Jurkat, Clone E6-1 (cell line): ENCODE measurements at places on chromosomes 6 and 20.

- DNase-seq, result no peak
These were observed 7.5 kb upstream of the TMEM242 start for GRCh38 chr6:157330831-157331230.

DNA sequence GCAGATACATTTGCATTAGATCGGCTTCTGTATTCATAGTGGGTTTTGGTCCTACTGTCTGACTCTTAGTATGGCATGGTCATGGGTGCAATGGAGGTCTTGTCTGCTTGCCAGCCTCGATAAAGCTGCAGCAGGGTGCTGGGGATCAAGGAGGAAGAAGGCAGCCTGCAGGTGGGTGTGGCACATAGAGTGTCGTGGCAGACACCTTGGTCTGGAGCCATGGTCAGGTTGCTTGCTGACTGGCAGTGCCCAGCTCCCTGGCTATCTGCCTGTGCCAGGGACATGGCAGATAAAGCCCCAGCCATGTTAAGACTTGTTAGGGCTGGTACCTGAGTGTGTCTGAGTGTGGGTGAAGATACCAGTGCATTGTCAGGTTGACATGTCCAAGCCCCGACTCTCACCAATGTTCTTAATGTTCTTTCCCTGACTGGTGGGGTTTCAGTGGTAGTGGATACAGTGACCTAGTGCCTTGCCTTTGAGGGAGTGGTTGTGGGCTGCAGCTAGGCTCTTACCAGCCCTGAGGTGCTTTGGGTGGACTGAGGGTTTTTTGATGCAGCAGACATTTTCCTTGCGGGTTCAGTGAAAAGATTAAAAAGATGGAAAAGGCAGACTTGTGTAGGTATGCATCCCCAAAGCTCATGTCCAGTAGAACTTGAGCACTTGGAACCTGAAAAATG is 1.8 kb downstream of the FAM83D start:
- no peak for DNase-seq

DNA sequence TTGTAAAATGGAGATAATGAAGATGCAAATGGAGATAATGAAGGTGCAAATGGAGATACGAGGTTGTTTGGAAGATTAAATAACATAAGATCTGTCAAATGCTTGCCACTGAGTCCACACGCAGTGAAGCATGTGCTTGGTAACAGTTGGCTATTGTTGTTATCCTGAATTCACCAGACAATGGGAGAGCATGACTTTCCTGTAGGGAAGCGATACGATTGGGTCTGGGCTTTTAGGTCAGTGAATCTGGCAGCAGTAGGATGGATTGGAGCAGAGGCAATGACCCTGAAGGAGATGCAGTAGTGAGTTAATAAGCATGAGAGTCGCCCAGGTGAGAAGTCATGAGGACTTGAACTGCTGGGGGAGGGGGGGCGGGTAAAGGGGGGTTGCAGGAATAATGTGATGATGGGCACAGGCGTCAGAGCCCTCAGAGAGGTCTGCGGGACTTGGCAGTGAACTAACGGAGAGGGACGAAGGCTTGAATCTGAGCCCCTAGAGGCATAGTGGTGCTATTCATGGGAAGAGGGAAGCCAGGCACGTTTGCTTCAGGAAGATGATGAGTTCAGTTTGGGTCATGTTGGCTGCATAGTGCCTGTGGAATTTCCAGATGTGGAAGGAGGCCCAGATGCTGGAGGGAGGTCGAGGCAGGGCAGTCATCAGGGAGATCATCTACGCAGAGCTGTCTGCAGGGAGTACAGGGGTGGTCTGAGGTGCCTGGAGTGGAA is 55.4 kb downstream of the ZDHHC14 start:
- DNase-seq, result no peak

GRCh38 chr6:64792534-64792933 is 914.5 kb downstream of the EYS start:
- no peak for DNase-seq

GRCh38 chr6:163648868-163649267 is 234.3 kb downstream of the QKI start:
- no peak for DNase-seq

GRCh38 chr6:102068349-102068929 is 674.9 kb downstream of the GRIK2 start:
- no peak for DNase-seq

GRCh38 chr6:102215425-102215824 is 821.9 kb downstream of the GRIK2 start:
- no peak for DNase-seq

- DNase-seq, result no peak
These were observed 1.2 kb downstream of the IP6K3 start for GRCh38 chr6:33745548-33745947.

DNA sequence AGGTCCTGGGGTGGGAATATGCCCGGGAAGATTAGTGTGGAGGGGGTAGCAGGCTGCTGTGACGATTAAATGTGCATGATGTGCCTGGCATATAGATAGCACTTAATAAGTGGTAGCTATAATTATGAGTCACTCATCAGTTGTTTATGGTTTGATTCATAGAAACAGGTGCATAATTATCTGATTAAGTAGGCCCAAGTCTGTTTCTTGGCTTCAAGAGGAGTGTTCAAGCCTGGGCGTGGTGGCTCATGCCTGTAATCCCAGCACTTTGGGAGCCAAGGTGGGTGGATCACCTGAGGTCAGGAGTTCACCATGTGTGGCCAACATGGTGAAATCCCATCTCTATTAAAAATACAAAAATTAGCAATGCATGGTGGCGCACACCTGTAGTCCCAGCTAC is 74.9 kb downstream of the QRSL1 start:
- DNase-seq, result no peak

DNA sequence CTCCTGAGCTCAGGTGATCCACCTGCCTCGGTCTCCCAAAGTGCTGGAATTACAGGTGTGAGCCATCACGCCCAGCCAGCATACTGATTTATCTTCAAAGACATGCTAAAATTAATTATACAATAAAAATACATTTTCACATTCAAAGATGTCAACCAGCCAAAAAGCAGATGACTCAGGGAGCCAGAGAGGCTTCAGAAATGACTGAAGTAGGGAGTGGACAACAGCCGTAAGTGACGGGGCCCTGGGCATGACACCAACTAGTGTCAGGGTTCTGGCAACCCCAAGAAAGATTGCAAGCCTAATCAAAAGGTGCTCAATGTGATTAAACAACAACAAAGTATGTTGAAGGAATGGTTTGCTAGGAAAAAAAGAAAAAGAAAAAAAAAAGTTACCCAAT is 28.4 kb downstream of the GPLD1 start:
- no peak for DNase-seq

- no peak for DNase-seq
These were observed 10.6 kb downstream of the REM1 start for GRCh38 chr20:31485450-31486339.

- no peak for DNase-seq
These were observed 298.0 kb downstream of the QKI start for GRCh38 chr6:163712566-163712961.

- DNase-seq, result no peak
These were observed 100.8 kb upstream of the CNKSR3 start for GRCh38 chr6:154611241-154611640.

DNA sequence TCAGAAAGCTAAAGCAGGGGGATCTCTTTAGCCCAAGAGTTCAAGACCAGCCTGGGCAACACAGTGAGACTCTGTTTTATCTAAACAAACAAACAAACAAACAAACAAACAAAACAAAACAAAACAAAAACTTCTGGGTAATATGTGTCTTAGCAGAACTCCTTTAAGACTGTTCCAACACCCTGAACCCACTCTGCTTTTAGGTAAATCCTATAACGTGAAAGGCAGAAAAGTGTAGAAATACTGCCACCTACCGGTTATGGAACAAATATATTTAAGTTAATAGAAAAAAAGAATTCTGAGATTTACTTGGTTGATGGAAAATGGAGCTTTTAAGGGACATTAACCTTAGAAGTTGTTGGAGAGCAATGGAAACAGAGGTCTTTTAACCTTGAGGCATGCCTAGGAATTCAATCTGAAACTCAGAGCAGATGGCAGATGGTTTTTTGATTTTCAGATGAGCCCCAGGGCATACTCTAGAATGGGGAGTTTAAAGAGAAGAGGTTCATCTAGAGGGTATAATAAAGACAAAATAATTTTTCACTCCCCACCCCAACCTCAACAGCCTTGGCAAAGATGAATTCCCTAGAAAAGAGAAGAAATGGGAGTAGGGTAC is 38.5 kb downstream of the SOD2 start:
- peak; percentile 68 for DNase-seq

GRCh38 chr6:133612459-133612858 is 276.5 kb upstream of the TCF21 start:
- DNase-seq, result no peak

- DNase-seq, result no peak
These were observed 125.0 kb downstream of the C6orf118 start for GRCh38 chr6:165184192-165184979.

- no peak for DNase-seq
These were observed 40.6 kb downstream of the SLC35D3 start for GRCh38 chr6:136962661-136963060.

DNA sequence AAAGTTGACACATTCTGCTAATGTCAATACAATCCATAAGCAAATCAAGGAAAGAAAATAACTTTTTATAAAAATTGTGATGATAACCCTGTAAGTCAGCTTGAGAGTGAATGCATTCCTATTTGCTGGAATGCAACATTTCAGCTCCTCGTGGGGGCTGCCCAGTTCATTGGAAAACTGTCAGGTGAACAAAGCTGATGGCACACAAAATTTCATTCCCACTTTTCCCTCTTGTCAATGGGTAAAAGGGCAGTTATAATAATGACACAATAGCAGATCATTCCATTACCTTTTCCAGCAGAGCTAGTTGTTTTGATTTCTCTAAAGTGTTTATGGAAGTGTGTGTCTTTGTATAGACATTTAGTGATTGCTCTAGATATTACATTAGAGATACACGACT is 1124.6 kb upstream of the MAP3K7 start:
- no peak for DNase-seq

GRCh38 chr20:32473231-32474008 is 111.7 kb downstream of the NOL4L start:
- no peak for DNase-seq

- DNase-seq, result no peak
These were observed 75.5 kb downstream of the TBC1D7 start for GRCh38 chr6:13252790-13253189.

- no peak for DNase-seq
These were observed 103.1 kb downstream of the TNFRSF21 start for GRCh38 chr6:47206626-47207025.

DNA sequence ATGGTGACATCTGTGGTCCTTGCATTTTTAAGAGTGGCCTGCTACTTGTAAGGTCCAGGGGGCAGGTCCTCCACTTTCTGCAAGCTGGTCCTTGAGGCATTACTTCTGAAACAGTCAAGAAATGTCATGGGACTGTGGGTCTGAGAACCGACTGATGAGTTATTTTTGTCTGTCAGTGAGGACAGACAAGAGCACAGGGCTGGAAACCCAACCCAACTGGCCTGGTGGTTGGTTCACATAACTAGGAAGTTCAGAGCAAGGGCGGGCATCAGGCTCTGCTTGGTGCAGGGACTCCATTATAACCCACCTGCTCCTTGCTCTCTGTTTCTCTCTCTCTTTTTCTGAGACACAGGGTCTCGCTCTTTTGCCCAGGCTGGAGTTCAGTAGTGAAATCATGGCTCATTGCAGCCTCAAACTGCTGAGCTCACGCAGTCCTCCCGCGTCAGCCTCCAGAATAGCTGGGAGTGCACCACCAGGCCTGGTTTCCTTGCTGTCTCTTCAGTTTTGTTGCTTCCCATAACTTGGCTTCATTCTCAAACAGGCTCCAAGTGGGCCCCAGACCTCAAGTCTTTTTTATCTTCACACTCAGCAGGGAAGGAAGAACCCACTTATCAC is 9.2 kb downstream of the CST3 start:
- DNase-seq, result no peak
